Activated CD8-positive, alpha-beta memory T cell treated with anti-CD3 and anti-CD28 coated beads for 1 hour (primary cell): ENCODE measurements at places on chromosomes 3 and 15.

DNA sequence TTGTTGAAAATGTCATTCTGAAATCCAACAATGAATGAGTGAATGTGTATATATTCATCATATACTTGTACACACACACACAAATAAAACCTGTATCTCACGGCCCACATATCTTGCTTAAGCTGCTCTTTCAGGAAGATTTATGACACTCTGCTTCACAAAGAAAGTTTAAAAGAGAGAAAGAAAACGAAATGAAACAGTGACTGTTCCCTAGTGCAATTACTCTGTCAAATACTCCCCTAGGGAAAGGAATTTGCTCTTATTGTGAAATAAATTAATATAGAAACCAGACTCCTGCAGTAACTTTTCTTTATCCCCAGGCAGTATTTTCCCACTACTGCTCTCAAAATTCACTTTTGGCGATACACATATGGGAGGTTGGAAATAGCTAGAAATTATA, 329.1 kb downstream of the VPS13C start:
- DNase-seq: no peak

DNA sequence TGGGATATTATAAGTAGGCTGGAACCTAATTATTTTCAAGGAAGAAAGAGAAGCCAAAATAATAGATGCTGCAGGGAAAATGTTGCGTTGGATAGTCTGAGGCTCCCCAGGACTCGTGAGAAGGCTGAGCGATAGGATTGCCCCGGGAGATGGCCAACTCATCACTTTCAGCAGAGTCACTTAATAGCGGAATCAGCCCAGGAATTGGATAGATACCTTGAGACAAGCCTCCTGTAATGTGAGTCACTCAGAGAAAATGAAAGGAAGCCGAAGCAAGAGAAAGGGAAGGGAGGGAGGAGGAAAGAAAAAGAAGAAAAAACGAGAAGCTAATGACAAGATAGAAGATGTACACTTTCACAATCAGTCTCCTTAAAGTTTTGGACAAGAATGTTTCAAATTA, 94.3 kb downstream of the SQOR start:
- DNase-seq: no peak

GRCh38 chr3:72144773-72145505, 360.0 kb upstream of the PROK2 start:
- DNase-seq: no peak

DNA sequence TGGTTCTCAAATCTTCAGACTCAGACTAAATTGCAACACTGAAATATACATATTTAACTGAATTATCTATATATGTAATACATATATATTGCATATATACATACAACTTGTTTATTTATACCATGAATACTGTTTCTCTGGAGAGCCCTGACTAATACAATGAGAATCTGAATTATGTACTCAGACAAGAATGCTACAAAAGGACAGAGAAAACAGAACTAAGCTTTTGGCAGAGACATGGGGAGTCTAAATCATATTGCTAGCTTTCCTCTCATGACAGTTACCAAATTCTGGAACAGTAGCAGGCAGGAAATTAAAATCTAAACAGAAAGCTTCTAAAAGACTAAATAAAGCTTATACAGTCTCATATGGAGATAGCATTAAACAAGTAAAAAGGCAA, 142.4 kb upstream of the KCNMB2 start:
- DNase-seq: no peak

- DNase-seq: no peak
Measured at GRCh38 chr3:136954251-136954650, 3.5 kb upstream of the IL20RB start.
